ENCODE measurements at places on chromosomes 7 and 10.

- no peak for DNase-seq
Measured at GRCh38 chr7:132650498-132650897, 74.2 kb upstream of the PLXNA4 start.

- no peak for DNase-seq
Measured at GRCh38 chr7:7889791-7890568, 78.6 kb upstream of the GLCCI1 start.

DNA sequence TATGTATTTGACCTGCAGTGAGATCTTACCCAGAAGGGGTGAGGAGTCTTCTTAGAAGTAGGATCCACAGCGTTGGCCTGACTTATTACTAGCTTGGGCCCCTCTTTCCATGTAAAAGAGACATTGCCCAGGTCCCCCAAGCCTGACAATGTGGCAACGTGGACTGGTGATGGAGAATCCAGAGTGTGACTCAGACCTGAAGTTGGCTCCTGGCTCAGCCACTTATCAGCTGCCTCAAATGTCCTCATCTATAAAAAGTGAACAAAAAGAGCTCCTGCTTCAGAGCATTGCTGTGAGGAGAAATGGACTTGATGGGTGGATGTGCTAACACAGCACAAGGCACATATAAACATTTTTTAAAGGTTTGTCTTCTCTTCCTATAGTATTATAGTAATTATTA lies 35.4 kb upstream of the TECTB start:
- no peak for DNase-seq

GRCh38 chr7:117581424-117581823 lies 101.6 kb downstream of the CFTR start:
- no peak for DNase-seq

DNA sequence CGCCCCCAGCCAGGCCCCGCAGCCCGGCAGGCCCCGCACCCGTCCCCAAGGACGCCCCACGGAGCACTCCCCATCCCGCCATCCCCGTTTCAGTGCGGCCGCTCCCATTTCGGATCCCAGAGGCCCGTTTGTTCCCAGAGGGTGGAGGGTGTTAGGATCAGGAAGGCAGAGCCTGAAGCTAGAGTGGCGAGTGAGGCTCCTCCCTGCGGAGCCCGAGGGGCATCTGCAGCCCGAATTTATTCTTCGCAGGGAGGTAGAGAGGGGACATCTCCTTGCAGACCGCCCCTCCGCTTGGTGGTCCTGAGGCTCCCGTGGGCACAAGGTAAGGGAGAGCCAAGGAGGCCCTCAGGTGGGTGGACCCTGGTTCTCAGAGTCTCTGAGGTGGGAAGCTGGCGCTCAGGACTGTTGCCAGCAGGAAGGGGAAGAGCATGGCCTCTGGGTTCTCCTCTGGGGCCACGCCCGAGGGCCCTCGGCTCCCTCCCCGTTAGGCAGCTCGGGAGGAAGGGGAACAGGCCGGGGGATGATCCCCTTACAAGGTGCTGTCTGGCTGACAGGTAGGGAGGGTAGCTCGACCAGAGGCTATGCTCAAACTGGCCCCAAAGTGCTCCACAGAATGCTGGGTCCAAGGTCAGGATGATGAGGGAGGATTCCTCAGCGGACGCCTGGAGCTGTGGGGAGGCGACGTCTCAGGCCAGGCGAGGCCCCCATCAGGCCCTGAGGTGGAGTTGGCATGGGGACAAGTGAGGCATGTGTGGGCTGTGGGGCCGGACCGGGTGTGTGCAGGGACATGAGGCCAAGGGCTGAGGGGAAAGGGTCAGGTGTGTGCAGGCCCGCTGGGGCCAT lies 17.4 kb downstream of the POLL start:
- DNase-seq = no peak

- no peak for DNase-seq
Measured at GRCh38 chr7:111138586-111138985, 47.7 kb downstream of the LRRN3 start.

DNA sequence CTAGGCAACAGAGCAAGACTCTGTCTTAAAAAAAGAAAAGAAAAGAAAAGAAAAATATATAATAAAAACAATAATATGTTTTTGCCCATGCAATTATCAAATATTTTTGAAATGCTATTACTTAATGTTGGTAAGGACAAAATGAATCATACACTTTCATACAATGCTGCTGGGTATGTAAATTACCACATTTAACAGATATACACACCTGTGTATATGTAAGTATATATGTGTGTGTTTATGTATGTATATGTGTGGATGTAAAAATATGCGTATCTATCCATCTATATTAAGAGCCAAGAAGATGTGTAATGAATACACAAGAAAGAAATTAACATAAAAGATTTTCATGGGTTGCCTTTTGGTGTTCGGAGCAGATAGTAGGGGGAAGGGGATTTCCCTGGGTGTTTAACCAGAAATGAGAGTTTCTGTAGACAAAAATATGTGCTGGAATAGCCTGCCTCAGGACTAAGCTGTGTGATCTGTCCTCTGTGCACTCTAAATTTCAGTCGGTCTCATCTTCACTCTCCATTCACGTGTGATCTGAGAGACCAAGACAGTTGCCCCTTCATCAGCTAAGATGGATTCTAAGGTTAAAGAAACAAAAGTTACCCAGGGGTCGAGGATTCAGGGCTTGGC lies 61.2 kb downstream of the PRKCQ start:
- no peak for DNase-seq
